ENCODE measurements at places on chromosomes 16 and 17. TPM values are rescaled to one million over a fixed set of nuclear protein-coding genes. Genes with fewer than 3 reads are reported as not detected.

GSG1L gene
- total RNA-seq: not detected

NHLRC4 gene
- total RNA-seq: 1.1 TPM

CRHR1 gene
- 0.14 TPM for total RNA-seq

KRT16 gene
- total RNA-seq: not detected

SLC6A2 gene
- total RNA-seq: 0.21 TPM

DNA sequence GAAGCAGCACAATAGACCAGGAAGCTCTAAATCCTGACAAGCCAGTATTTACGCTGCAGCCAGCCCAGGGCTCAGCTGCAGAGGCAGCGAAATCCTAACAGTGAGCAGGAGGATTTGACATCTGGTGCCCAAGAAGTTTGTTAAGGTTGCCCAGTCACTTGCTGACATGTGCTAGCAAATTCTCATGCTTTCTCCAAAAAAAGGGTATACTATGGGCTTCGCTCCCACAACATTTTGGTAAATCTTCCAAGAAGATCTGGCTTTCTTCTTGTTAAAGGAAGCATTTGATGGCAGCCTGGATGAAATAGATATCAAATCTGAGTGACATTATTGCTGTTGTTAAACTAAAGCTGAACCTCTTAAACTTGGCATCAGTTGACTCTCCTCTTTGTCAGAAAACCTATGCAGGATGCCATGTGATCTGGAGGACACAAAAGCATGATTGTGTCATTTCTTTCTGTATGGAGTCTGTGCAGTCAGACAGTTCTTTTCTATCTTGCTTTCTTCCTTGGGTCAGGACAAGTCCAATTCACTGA is 949.7 kb upstream of the RBFOX1 start:
- DNase-seq: no peak

GRCh38 chr17:26792486-26792885 is 501.4 kb upstream of the WSB1 start:
- no peak for DNase-seq

DNA sequence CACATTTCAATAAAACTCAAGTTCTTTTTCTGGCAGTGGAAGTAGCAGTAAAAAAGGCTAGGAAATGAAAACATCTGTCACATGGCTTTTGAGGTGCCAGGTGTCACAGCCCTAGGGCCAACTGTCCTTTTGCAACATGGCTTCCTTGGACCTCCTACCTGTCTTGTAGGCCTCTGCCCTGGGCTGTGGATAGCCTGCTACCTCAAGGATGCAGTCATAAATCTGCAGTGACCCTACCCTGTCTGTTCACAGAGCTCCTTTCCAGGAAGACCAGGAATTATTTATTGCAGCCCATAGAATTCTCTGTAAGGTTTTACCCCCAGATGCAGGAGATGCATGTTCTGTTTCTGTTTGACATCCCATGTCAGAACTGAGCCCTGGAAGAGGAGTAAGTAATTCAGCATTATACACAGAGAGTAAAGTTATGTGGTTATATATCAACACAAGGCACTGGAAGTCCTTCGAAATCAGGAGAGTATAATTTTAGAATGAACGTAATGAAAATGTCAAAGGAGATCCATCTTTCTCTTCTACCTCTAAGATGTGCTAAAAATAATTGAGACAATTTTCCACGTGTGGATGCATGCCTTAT is 172.6 kb downstream of the MAP2K4 start:
- DNase-seq: no peak

GRCh38 chr16:70694868-70695218 is 9.0 kb upstream of the MTSS2 start:
- DNase-seq: no peak

DNA sequence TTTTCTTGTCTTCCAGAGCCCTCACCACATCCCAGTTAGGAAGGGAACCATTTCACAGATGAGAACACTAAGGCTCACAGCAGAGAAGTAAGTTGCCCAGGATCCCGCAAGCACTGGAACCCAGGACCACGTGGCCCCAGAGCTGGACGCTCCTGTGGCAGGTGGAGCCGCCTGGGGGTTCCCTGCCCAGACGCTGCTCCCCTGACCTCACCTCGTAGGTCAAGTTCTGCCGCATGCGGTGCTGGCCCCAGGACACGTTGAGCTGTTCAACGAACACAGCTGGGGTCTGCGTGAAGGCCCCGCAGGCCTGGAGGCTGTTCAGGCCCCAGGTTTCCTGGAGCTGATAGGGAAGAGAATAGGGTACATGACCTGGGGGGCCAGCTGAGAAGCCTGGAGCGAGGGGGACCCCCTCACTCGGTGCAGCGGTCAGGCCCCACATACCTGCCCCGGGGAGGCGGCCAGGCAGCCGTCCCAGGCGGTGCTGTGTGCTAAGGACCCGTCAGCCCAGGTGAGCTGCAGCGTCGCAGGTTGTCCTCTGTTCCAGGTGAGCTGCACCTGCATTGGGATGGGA is 54.1 kb downstream of the RMI2 start:
- DNase-seq: peak; percentile 59

- no peak for DNase-seq
Measured at GRCh38 chr16:51719376-51719775, 568.3 kb upstream of the SALL1 start.

- no peak for DNase-seq
Measured at GRCh38 chr17:65023791-65024190, 32.7 kb downstream of the GNA13 start.

- DNase-seq: no peak
Measured at GRCh38 chr16:16147316-16147999, 75.8 kb downstream of the ABCC6 start.

GRCh38 chr17:9380361-9380760 is 195.3 kb downstream of the STX8 start:
- no peak for DNase-seq

DNA sequence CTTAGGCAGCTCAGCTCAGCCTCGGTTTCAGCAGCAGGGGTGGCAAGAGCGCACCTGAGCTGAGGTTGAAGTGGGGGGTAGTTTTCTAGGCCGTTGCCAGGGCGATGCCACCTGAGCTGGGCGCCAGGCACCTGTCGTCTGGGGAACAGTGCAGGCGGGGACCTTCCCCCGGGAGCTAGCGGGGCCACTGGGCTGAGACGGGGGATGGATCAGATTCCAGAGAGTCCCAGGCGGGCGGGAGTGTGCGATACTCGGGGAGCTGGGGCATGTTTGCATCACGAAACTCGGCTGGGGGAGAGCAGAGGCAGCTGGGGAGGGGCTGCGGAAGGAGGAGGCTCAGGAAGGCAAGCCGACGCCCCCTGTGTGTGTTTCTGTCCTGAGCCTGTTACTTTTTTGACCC is 477 bp upstream of the CLDN9 start:
- peak; percentile 83 for DNase-seq

DNA sequence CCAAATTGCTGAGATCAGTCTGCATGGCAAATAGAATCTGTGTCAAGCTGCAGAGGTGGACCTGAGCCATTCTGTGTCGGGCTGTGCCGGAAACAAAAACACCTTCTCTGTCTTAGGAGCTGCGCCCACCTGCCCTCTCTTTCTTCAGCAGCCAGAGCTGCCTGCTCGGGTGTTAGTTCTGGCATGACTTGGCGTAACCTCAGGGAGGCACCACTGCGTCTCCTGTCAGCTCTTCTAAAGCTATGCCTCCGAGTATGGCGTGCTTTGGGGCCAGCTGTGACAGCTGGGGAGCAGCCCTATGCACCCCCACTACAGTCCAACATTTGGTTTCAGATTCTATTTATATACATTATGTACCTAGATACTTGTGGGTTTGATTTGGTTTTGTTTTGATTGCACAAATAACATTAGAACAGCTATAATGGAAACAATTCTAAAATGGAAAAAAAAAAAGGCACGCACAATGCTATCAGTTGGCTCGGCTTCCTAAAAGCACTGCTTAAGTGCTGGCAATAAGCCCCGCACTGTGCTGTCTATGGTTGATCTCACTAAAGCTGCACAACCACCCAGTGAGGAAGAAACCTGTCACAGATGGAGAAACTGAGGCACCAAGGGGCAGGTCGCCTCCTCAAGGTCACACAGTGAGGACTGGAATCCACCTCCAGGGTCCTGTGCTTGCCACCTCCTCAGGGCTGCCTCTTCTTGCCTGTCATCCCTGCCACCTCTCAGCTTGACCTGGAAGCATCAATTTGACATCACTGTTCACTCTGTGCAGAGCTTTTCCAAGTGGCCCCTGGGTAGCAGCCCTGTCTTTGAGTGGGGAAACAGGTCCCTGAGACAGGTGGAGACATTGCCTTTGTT is 18.7 kb upstream of the ADGRG1 start:
- DNase-seq: peak; percentile 43

Data from H7 (cell line).